ENCODE measurements at places on chromosomes 3 and 15.

DNA sequence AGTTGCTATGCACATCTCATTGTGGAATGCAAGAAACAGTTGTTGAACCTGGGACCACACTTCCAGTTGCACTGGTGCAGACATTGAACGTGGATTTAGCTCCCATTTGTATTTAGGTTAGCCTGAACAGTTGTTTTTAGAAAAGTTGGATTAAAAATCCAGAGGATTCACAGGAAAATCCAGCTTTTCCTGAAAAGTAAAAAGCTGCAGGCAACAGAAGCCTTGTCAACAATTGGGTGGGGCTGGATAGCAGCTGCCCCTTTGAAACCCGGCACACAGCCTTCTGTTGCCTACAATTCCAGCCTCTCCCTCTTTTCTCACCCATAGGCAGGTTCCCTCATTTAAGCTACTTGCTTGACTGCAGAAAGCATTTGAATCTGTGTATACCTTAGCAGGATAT is 165.3 kb upstream of the TBL1XR1 start:
- DNase-seq, result no peak

GRCh38 chr3:48552111-48552951 is 4.3 kb downstream of the PFKFB4 start:
- DNase-seq, result no peak

- DNase-seq, result no peak
These were observed 514 bp downstream of the IGF2BP2 start for GRCh38 chr3:185824051-185825005.

DNA sequence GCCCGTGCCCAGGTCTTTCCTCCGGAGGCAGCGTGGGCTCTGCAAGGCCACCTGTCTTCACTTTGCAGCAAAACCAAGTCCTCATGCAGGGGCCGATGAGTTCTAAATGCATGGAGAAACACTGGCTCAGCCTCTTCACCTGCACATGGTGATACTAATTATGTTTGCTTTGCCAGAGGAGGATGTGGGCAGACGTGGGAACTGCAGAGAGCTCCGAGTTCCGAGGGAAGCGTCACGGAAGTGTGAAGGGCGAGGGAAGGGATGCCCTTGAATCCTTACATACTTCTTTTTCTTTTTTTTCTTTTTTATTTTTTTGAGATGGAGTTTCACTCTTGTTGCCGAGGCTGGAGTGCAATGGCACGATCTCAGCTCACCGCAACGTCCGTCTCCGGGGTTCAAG is 74.8 kb downstream of the GABRG3 start:
- no peak for DNase-seq

DNA sequence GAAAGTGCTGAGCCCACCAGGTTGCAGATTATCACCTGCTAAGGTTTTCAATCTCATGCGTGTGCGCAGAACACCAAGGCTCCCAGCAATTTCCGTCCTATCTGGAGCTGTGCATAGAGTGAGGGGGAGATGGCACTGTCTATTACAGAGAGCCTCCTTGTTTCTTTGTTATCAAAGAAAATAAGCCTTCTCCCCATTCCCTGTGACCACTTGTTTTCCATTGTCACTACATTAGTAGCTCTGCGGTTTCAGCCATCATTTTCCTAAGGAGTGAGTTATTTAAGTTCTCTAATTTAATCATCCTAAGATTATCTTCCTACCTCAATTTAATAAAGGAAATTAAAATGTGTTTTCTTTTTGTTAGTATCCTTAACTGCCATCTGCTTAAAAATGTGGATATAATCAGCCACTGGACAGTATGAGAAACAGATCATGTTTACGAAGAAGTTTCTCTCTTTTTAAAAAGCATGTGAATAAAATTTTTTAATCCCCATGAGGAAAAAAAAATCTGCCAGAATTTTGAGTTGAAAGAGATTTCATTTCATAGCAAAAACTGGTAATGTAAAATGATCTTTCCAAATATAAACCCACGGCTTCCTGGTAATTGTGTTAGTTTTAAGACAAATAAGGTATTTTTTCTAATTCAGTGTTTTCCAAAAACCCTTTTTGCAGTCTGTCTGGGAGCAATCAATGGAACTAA is 172.3 kb upstream of the UBE2E1 start:
- no peak for DNase-seq

- DNase-seq, result no peak
These were observed 8.9 kb upstream of the CNTN3 start for GRCh38 chr3:74623261-74623836.

DNA sequence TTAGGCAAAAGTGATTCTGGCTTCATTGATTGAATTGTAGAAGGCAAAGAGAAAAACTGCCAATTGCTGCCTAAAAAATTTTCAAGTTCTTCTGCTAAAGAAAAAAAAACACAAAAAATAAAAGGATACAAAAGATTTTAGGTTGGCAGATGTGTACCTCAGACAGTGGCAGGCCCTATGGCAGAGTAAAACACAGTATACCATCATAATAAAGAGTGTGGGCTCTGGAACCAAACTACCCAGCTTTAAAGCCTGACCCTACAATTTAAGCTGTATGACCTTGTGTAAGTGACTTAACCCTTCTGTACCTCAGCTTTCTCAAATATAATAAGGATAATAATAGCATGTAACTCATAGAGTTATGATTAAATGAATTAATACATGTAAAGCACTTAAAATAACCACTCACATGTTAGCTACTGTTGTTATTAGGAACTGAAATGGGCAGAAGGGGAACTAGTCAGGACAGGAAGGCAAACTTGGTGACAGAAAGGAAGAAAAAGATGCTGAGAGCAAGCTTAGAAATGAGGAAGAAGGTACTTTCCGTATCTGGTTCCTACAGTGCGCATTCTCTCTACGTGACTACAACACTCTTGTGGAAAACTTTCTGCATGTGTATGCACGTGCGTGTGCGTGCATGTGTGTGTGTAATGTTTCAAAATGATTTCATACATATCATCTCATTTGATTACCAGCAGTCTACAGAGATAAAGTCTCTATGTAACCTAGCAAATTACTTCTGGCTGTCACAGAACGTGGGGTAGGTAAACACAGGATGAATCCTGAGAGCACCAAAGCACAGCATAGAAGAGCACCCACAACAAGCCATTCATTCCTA is 13.6 kb upstream of the GATM start:
- no peak for DNase-seq

- no peak for DNase-seq
These were observed 48.9 kb upstream of the TCF12 start for GRCh38 chr15:56869573-56869972.

DNA sequence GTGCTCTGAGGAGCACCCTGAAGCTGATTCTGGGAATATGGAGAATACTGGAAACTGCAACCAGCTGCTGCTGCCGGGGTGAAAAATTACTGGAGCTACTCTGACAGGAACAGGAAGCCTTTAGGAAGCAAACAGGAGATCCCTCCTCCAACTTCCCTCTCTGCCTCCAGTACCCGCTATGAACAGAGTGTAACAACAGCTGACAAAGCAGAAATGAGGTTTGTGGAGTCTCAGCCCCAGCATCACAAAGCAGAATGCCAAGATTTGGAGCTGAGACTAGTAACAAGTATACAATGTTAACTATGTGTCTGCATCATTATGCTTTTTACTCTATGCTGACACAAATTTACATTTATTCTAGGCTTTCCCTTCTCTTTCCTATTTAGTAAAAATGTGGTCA is 22.7 kb upstream of the PIAS1 start:
- no peak for DNase-seq

DNA sequence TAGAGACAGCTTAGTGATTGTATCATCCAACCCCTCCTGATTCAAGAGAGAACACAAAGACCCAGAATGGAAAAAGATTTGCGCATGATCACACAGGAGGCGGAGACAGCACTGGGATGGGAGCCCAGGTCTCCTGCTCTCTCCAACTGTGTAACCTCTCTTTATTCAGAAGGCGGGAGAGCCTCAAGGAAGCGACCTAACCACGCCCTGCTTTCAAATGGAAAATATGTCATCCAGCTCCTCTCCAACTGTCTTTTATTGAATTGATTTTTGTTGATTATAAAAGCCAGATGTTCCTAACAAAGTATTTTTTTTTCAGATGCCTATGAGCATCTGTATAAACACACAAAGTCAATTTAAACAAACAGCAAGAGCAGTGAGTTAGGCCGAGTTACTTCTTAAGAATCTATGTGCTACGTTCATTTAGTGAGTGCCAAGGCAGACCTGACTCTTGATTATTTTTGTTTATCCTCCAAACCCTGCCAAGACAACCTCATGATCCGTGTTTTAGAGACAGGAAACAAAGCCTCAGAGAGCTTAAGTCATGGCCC is 74.5 kb downstream of the BFSP2 start:
- no peak for DNase-seq

GRCh38 chr3:170772175-170772574 is 97.8 kb downstream of the RPL22L1 start:
- no peak for DNase-seq

GRCh38 chr3:150740733-150741496 is 22.1 kb downstream of the SIAH2 start:
- DNase-seq, result no peak

DNA sequence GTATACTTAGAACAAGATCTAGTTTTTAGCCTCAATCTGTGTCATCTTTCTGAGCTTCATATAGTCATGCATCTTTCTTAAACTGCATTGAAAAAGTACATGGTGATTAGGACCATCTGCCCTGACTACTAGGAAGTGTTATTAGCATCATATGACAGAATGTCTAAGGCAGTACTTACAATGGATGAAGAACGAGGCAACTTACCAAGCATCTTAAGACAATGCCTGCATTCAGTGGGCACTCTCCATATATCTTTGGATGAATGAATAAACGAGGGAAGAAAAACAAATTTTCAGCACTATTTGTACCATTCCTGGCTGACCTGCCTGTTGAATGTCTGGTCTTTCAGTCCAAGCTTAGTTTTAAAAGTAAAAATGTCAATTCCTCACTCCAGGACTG is 185.4 kb upstream of the EPHA3 start:
- no peak for DNase-seq

DNA sequence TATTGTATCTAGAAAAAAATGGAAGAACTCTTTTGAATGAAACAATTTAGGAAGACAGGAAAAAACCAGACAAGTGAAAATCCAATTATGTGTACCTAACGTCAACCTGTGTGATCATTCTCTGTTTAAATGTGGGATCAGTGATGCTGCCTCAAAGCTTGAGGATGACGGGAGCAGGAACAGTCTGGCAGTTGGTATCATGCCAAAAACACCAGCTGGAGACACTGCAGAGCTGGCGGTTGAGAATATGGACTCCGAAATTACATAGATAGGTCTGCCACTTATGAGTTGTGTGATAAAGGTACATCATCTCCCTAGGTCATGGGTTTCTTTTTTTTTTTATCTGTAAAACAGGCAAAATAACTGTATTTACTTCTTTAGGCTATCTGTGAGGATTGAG is 480.5 kb downstream of the CNTN4 start:
- no peak for DNase-seq

DNA sequence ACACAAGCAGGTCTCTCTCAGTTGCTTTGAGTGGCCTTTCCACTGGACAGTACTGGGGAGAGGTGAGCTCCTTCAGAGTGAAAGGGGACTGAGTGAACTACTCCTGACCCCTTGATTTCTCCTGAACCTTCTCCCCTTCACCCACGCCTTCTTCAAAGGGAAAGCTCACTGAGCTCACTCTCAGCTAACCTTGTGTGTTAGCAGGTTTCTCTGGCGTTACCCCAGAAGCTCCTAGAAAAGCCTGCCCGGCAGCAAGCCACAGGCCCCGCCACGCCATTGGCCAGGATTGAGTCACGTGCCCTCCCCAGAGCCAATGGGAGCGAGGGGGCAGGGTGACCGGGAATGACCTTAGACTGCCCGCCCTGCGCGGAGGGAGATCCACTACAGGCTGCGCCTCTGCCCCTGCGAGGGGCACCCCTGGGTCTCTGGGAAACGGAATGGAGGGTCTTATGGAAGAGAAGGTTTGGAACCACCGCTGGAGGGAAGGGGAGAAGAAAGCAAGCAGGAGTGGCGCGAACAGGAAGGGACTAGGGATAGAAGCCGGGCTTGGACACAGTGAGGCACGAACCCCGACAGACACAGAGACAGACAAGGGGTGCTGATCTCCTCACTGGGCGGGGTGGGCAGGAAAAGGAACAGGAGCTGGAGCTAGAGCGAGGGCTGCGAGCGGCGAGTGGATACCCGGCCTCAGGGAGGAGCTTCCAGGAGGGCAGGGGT is 17.4 kb upstream of the CLK3 start:
- peak; percentile 64 for DNase-seq

DNA sequence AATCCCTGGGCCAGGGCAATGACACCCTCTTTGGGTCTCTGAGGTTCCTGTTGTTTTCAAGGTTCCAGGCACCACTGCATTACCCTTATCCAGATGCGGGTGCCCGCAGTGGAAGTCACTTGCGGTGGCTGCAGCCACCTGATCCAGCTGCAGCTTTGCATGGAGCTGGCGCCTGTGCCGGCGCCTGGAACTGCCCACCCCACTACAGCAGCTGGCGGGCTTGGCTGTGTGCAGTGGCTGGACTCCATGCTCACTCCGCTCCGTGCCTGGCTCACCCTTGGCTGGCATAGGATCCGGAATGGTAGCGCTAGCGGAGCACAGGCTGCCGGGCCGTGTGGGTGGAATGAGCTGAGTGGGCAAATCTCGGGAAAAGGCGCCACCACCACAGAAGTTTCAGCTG is 832.6 kb upstream of the CADM2 start:
- no peak for DNase-seq

- DNase-seq, result no peak
These were observed 21.8 kb downstream of the IGDCC3 start for GRCh38 chr15:65355988-65356353.

DNA sequence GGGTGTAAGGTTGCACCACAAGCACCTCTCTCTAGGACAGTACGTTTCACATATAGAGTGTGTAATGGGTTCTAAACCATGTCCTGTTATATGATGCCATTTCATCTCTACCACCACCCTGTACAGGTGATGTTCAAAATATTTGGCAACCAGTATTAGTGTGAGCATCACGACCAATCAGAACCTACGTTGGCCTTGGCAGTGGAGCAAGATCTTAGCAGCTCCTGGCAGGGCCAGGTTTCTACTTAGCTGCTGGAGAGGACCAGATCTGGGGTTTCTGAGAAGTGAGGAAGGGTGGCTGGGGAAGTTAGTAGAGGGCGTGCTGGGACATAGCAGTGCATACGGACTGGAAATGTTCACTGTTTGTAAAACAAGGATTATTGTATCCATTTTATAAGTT is 23.1 kb upstream of the MITF start:
- DNase-seq, result no peak

GRCh38 chr3:65837604-65838003 is 201.1 kb downstream of the MAGI1 start:
- DNase-seq, result no peak

- no peak for DNase-seq
These were observed 15.8 kb upstream of the GASK1A start for GRCh38 chr3:42963269-42963668.

DNA sequence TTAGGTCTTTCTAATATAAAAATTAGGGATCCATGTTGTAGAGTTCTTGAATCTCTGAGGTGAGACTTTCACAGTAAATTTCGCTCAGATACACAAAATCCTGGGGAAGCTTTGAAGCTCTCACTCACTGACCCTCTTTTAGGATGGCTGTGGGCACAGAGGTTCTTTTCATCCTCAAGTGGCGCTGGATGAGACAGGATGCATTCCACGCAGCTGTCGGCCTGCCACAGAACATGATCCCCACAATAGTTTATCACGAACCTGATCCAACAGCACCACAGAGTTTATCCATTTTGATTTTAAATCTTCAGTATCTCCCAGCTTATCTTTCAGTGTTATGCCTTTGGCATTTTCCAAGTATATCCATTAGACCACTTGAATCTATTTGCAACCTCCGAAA is 91.9 kb downstream of the WDR76 start:
- no peak for DNase-seq
